ENCODE measurements at places on chromosomes 2 and 18. TPM values are rescaled to one million over a fixed set of nuclear protein-coding genes. Genes with fewer than 3 reads are reported as not detected.

GRCh38 chr2:85589982-85590791 is 5.4 kb upstream of the RNF181 start:
- no peak for DNase-seq

DNA sequence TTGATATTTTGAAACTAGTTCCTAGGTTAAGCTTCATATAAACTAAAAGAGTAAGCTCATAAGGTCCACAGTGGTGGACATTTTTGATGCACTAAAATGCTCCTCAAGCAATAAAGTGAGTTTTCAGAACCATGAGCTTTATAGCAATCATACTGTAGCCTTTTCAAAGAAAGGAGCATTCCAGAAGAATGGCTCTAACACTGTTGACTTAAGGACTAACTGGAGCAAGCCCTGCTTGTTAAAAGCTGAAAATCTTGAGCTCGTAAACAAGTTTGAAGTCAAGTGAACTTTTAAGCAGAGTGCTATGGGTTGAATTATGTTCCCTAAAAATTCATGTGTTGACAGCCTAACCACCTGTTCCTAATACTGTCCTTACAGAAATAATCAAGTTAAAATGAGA is 38.0 kb downstream of the KYNU start:
- no peak for DNase-seq

DNA sequence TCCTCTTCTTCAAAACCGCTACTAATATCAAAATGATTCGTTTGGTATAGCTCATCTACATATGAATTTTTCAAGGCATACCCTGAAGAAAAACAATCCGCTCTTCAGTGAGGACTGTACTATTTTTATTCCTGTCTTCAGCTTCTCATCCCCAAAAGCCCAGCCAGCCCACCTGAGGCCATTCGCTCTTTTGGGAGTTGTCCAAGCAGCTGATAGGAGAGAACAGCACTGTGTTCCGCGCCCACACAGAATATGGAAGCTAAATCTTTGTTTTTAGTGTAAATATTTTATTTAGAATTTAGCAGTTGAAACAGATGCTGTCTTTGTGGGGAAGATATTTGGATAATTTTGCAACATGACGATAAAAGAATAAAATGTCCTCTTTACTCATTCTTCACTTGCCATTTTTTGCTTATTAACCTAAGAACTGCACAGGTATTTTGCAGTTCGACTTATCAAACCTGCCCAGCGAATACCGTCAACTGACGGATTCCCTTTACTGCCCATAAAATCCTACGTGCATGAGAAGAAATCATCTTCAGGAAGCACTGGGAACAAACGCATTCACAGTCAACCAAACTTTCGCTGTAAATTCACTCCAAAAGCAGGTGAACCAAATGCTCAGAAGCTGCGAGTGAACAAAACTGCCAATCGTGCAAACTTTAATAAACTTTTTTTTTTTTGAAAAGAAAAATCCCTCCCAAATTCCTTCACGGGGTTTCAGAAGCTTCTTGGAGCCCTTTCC is 3.4 kb downstream of the ZNF521 start:
- DNase-seq, result no peak

GRCh38 chr2:39542523-39542922 is 105.4 kb upstream of the MAP4K3 start:
- DNase-seq, result no peak

DNA sequence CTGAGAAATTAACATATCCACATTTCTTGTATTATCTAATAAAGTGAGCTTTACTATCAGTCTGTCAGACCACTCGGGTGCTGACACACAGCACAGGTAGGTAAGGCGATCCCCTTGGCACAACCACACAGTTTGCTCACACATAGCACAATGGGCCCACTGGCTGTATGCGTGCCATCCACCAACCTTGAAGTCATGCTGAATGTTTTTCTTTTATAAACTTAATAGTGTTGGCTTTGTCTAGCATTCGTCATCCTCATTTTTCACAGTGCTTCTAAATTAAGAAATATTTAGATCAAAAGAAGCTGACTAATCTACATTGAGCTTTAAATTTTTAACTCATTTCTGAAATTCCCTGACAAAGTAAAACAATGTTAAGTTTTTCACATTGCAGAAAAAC is 50.0 kb upstream of the PAPOLG start:
- DNase-seq, result no peak

GRCh38 chr2:152379089-152379488 is 44.1 kb downstream of the FMNL2 start:
- no peak for DNase-seq

- no peak for DNase-seq
Observed at GRCh38 chr2:60644951-60645350, 91.5 kb upstream of the BCL11A start.

GRCh38 chr2:194116861-194117260 is 1540.2 kb upstream of the SLC39A10 start:
- no peak for DNase-seq

- DNase-seq, result no peak
Observed at GRCh38 chr2:152427902-152428301, 92.9 kb downstream of the FMNL2 start.

DNA sequence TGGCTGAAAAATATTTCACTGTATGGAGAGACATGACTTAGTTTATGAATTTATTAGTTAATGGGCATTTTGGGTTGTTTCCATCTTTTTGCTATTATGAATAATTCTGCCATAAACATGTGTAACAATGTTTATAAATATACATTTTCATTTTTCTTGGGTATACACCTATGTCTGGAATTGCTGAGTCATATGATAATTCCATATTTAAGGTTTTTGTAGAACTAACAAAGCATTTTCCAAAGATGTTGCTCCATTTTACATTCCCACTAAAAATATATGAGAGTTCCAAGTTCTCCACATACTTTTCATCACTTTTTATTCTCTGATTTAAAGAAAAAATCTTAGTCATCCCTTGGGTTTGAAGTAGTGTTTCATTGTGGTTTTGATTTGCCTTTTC is 108.8 kb upstream of the LRRTM4 start:
- DNase-seq, result no peak

DNA sequence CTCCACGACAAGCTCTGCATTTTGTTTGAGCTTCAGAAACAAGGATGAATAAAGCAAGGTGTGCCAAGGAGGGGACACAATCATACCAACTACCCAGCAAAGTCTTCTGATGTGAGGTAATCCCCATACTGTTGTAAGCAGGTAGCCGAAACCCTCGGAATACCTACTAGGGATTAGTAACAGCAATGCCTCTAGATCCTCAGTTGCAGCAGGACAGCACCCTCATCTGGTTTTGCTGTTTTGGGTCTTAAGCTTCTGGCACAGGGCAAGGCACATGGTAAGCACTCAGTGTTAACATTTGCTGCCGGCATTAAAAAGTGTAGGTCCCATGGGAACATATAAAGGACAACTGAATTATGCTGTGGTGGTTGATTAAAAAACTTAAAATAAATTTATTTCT is 16.0 kb upstream of the LINC00305 start:
- no peak for DNase-seq

GRCh38 chr2:104091894-104092293 is 762.0 kb upstream of the POU3F3 start:
- no peak for DNase-seq

DNA sequence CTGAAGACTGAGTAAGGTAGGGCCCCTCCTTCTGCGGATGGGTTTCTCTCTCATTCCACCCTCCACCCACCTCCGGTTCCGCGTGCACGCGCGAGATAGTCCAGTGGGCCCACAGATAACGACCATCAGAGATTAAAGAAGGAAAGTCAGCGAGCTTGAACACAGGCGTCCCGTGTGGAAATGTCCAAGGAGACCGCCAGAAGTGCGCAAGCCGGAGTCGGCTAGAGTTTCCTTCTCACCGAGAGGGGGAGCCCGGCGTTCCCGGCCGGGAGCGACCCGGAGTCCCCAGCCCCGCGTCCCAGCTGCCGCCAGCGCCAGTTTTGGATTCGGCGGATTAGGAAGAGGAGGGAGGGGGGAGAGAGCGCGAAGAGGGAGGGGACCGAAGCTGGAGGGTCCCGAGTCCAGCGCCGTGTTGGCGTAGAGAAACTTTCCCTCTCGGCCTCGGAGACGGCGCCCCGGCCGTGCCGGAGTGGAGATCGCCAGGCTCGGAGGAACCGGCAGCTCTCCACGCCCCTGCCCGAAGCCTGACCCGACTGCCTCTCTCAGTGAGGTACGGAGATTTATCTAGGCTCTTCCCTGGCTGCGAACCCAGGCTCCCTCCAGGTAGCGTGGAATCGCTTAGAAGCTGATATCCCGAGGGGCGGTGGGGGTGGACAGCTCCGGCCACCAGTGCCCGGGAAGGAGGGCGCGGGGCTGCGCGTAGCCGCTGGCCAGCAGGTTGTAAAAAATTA is at the start of gene GULP1:
Gene GULP1, plus strand, starts transcription at position 258 of the 731 bp plus-strand sequence. CDS start 185,829 bp downstream, outside the sequence.
- peak; percentile 70 for DNase-seq

DNA sequence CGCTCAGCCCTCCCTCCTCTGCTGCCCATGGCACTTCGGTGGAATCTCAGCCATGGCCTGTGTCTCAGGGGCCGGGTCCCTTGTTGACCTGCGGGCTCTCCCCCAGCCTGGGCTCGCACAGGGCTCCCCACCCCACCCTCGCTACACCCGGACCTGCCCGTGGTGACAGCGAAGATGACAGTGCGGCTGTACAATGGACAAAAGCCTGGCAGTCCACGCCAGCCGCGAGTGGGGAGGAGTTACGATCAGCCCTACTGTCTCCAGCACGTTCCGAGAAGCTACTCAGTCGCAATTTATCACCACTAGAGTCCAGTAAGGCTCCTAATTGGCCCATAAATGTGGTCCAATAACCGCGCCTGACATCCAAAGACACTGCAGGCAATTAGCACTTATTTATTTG is 31.6 kb downstream of the GBX2 start:
- DNase-seq, result no peak

GRCh38 chr2:138267902-138268254 is 233.7 kb upstream of the SPOPL start:
- DNase-seq, result no peak

DNA sequence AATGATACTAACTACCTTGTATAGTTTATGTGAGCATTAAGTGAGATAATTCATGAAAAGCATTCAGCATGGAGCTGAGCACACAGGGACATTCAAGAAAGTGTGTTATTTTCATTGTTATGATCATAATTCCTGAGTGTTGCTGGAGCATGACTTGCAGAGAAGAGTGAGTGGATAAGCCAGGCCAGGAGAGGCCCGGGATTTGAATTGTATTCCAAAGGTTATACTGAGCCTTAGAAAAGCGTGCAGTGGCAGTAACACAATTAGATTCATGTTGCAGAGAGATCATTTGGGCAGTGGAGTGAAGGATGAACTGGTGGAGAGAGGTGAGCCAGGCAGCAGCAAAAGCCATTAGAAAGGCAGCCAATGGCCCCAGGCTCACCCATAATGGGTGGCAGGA is 142.9 kb upstream of the SH3BP4 start:
- DNase-seq, result no peak

DNA sequence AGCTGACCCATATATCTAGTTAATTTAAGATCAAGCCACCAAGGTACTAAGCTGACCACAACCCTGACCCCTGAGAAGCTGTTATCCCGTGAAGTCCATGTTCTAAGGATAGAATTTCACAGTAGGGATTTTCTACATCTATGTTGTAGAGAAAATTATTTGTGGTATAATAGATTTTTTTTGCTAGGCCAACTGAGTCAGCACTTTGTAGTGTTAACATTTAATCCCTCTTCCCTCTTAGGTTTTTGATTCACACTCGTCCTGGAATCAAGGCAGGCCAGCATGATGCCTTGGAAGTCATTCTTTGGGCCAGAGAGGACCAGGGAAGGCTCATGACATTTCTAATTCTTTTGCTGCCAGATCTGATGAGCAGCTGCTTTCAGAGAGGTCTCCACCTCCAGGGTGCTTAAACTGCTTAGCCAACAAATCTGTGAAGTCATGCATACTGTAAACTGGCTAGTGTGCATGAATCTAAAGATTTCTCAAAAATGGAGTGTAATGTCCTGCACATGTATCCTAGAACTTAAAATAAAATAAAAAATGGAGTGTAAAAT is 102.5 kb downstream of the RBM43 start:
- DNase-seq, result no peak

GRCh38 chr2:159591221-159591620 is 25.1 kb downstream of the BAZ2B start:
- no peak for DNase-seq

- DNase-seq, result no peak
Observed at GRCh38 chr2:73707058-73707457, 30.1 kb downstream of the TPRKB start.

- no peak for DNase-seq
Observed at GRCh38 chr2:46549166-46549844, 69.9 kb downstream of the TMEM247 start.

- DNase-seq, result peak; percentile 12
Observed at GRCh38 chr18:61894751-61895524, 2.1 kb upstream of the RNF152 start.

DNA sequence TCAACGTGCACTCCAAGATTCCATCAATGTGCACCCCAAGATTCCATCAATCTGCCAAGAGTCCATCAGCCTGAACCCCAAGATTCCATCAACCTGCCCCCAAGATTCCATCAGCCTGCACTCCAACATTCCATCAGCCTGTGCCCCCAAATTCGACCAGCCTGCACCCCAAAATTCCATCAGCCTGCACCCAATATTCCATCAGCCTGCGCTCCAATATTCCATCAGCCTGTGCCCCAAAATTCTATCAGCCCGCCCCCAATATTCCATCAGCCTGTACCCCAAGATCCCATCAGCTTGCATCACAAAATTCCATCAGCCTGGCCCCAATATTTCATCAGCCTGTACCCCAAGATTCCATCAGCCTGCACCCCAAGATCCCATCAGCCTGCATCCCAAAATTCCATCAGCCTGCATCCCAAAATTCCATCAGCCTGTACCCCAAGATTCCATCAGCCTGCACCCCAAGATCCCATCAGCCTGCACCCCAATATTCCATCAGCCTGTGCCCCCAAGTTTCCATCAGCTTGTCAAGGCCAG is 92.1 kb upstream of the PXDN start:
- no peak for DNase-seq

- peak; percentile 98 for DNase-seq
Observed at GRCh38 chr18:74291771-74292540, at the start of gene CYB5A. Gene CYB5A, minus strand, starts transcription at chr18:74291963. Its CDS starts 88 bp downstream, at chr18:74291875.

GRCh38 chr2:177334940-177335543 is 57.5 kb upstream of the AGPS start:
- peak; percentile 22 for DNase-seq

- DNase-seq, result no peak
Observed at GRCh38 chr2:3465844-3466481, 53.4 kb downstream of the ADI1 start.

STARD6 gene
- total RNA-seq, result not detected

GPR75 gene
- 8.3 TPM for total RNA-seq

USP34 gene
- 94.1 TPM for total RNA-seq

SEPTIN10 gene
- 66.3 TPM for total RNA-seq

ADAM23 gene
- total RNA-seq, result 10.7 TPM

MLPH gene
- total RNA-seq, result 393 TPM

ALLC gene
- 5.2 TPM for total RNA-seq
